ENCODE measurements at places on chromosomes 7 and 10. TPM values are rescaled to one million over a fixed set of nuclear protein-coding genes. Genes with fewer than 3 reads are reported as not detected.

TLX1 gene
- not detected for total RNA-seq

DNA sequence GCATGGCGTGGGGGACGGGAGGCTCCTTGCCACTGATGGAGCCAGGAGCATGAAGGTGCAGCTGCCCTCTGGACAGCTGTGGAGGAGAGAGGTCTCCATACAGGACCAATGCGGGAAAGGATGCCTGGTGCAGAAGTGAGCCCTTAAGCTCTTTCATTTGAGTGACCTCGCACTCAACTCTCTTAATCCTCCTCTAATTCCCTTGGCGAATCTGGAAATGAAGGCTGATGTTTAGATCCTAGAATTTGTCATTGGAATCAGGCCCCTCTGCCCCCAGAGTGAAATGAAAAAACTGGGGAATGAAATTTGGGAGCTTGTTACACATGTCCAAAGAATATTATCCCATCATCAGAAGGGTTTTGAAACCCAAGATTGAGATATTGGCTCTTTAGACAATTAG, 639.5 kb downstream of the LRMDA start:
- no peak for DNase-seq

GRCh38 chr10:104300736-104301292, 31.8 kb downstream of the GSTO2 start:
- peak; percentile 64 for DNase-seq

GRCh38 chr7:143882604-143883078, 19.3 kb downstream of the TCAF1 start:
- DNase-seq: peak; percentile 66

AP5Z1 gene
- total RNA-seq: 39.1 TPM

DNA sequence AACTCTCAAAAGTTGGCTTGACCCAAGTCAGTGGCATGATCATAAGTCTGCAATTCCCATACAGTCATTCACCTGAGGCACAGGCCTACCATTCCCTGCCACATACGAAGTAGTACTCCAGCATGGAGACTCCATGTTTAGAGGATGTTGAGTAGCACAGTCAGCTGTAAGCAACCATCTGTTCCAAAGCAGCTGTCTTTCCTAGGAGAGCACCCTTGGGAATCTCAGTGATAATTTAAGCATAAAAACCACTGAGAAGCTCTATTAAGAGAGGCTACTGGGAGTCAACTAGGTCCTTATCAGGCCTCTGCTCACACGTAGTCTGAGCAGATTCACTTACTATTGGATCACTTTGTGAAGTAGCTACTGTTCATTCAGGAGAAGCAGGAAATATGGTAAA, 61.6 kb upstream of the UNC5B start:
- no peak for DNase-seq

NSUN6 gene
- total RNA-seq: 33.5 TPM

DNA sequence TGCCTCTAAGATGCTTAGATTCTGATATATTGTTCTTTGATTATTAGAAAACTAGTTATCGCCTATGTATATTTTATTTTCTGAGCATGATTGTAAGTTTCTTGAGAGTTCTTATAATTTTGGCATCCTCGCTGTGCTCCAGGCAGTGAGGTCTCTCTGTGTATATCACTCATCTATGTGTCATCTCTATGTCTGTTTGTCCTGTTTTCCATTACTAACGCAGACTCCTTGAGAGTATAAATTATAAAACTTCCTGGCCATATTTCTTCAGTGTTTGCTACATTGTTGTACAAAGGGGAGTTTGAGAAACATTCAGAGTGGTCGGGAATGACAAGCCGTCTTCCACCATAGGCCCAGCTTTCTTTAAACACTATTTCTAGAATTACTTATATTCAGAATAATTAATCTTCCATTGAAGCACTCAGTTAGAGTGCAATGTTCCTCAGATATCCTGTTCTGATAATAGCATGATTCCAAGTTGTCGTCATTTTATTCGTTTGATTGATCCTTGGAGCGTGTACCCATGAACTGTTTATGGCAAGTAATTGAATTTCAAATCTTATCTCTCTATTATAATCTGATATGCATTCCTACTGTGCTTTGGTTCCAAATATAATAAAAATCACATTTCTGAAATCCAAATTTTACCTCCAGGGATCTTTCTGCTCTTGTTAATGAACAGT, 206.6 kb downstream of the BAMBI start:
- no peak for DNase-seq

GRCh38 chr7:151923097-151923876, 33.0 kb upstream of the GALNTL5 start:
- no peak for DNase-seq

DNA sequence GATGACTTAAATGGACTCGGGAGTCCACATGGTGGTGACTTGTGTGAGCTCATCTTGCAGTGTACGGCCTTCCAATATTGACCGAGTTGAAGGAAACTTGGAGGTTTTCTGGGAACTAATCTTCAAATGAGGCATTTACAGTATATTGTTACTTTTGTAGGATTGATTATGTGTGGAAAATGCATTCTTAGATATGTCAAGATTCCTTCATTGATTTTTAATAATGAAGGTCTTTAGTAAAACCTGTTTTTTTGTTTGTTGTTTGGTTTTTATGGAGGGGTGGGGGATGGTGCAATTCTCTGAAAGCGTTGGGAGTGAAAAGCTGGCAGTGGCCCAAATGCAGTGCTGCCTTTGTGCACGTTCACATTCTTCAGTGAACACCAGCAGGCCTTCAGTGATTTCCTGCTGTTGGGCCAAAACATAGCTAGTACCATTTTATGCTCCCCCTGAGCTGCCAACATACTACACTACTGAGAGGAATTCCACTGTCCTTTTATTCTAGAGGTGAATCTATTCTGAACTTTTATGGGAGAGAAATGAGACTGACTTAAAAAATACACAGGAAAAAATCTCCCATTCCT, 50.4 kb downstream of the CCNY start:
- no peak for DNase-seq

GRCh38 chr10:46227936-46228562, 58.7 kb upstream of the ANTXRL start:
- DNase-seq: no peak

DNA sequence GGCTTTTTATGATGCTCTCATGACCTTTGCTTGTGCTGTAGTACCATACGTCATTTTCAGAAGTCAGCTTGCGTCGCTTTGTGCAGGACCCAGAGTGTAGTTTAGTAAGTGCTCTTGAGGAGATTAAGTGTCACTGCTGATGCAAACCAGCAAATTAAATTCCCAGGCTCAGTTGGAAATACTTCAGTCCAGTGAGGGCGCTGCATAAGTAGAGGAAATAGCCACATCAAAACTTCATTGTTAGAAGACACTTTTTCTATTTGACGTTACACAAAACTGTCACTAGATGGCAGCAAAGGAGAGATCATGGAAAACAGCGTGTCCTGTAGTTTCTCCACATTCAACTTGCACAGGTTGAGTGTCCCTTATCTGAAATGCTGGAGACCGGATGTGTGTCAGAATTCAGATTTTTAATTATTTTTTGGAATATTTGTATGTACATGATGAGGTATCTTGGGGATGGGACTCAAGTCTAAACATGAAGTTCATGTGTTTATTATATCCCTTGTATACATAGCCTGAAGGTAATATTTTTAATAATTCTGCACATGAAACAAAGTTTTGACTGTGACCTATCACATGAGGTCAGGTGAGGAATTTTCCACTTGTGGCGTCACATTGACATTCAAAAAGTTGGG, 7.9 kb downstream of the ZNF22 start:
- no peak for DNase-seq

LMOD2 gene
- total RNA-seq: 0.47 TPM

MUC3A gene
- 2.1 TPM for total RNA-seq

DNA sequence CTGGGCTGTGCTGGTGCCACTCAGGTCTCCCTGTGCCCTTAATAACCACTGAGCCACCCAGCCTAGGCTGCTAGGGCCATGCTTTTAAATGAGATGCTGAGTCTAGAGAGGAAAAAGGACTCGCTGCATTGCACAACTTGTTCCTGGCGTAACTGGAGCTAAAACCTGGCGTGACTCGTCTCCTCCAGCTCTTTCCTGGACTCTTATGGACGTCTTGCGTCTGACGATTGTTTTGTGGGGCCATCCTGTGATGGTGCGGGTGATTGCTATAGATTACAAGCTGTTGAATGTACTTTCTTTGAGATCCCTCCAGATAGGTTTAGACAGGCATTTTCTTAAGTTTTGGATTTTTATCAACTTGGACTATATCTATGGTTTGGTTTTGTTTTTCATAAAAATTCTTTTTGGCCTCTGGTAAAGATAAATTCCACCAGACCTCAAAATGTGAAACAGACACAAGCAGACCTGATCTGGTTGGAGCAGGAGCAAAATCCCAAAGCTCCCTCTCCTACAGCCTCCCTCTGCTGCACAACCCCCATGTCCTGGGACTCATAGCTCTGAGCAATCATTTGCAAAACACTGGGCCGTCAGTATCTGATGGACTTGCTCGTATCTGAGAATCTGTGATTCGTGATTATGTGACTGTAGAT, 230.3 kb downstream of the ARHGAP12 start:
- peak; percentile 70 for DNase-seq

- no peak for DNase-seq
Measured at GRCh38 chr7:66669088-66669487, 40.4 kb downstream of the KCTD7 start.

GRCh38 chr10:14665865-14666857, 108.5 kb downstream of the FAM107B start:
- no peak for DNase-seq

DNA sequence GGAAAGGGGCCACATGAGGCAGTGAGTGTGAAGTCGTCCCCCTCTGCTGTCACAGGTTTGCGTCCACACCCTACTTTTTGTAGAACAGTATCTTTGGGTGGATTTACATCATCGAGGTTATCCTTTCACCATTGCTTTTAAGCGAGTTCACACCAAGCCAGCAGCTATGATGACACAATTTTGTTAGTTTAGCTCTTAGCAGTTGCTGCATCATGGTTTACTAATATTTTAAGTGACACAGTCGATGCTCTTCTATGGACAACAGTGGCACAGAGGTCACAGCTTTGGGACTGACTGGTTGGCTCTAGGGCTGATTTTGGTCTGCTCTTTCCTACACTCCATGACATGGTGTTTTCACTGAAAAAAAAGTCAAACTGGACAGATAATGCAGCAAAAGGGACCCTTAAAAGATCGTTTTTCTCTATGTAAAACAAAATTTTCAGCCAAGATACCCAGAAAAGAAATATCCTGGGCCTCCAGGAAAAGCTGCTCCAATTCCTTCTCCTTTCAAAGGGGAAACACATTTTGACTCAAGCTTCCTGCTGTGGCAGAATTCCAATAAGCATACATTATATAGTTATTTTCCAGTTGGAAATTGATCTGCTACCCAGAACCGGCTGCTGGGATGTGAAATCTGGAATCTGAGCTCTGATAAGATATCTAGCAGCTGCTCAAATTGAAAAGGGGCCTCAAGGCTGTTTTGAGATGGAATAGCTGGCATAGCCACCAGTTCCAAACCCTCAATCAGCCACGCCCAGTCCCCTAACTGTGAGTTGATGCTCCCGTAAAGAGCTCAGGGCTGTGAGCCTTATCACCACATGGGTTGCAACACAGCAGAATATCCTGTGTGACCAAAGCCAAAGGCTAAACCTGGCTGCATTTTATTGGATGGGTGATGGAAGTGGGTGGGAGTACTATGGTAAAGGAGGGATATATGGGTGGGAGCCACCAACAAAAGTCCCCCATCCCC, 114.2 kb downstream of the SMURF1 start:
- peak; percentile 23 for DNase-seq

DNA sequence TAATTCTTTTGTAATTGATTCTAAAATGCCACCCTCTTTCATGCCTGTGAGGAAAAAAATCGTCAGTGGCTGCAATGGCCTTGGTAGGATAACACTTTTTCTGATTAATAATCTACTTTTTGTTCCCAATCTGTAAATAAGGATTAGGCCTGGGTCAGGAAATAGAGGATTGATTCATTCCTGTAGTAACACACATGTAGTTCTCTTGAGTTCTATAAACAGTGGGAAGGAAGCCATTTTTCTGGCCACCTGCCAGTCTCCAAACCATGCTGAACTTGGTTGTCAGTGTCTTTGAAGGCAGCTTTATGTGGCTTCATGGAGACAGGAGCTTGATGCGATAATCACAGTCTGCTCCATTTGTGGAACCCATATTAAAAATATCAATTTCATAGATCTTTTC, 169.3 kb upstream of the NFE2L3 start:
- no peak for DNase-seq

SFRP4 gene
- total RNA-seq: 1.9 TPM

DNA sequence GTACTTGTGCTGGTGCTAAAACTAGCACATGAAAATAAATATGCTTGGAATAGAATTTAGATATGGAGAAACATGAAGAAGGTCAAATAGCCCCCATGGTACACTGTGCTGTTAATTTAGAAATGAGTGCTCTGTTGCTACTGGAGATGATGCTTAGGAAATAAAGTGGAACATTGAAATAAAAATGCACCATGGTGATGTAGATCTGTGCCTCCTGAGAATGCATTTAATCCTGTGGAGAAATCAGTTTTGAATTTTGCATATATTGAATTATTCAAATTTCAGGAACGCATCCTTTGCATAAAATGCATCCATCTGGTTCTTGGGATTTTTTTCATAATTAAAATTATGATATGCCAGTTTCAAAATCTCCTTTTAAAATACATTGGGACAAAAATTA, 44.5 kb downstream of the PLEKHA8 start:
- DNase-seq: no peak

GRCh38 chr10:19930936-19931893, 115.0 kb downstream of the PLXDC2 start:
- peak; percentile 60 for DNase-seq

ANKRD61 gene
- total RNA-seq: not detected

DNA sequence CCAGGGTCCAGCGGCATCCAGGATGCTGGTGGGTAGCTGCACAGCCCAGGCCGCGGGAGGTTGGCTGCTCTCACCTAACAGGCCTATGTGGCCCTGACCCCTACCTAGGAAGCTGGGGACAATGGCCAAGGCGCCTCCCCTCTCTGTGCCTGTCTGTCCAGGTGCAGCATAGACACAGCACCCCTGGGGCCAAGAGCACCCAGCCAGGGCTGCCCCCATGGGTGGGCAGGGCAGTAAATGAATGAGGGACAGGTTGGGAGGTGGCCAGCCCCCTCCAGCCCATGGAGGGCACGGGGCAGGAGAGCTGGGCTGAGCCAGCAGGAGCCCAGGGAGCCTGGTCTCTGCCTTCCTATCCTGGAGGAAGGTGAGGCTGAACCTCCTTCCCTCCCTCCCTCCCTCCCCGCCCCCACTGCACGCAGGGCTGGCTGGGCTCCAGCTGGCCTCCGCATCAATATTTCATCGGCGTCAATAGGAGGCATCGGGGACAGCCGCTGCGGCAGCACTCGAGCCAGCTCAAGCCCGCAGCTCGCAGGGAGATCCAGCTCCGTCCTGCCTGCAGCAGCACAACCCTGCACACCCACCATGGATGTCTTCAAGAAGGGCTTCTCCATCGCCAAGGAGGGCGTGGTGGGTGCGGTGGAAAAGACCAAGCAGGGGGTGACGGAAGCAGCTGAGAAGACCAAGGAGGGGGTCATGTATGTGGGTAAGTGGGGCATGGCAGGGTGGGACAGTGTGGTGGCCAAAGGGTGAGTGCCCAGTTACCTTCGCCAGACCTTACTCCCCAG, at the start of gene SNCG:
TSS of gene SNCG (plus strand) at position 484 of the 785 bp plus-strand sequence. CDS start at position 583, 99 bp downstream.
- no peak for DNase-seq
